Urinary bladder (tissue), 4 donors: ENCODE measurements at places on chromosomes 1 and 21.

GRCh38 chr1:53625766-53626520 lies 113.0 kb downstream of the GLIS1 start:
- DNase-seq, result no peak

GRCh38 chr1:14160781-14161180 lies 437.7 kb upstream of the KAZN start:
- DNase-seq, result no peak

GRCh38 chr21:14825514-14825974 lies 239.3 kb downstream of the NRIP1 start:
- DNase-seq, result no peak

DNA sequence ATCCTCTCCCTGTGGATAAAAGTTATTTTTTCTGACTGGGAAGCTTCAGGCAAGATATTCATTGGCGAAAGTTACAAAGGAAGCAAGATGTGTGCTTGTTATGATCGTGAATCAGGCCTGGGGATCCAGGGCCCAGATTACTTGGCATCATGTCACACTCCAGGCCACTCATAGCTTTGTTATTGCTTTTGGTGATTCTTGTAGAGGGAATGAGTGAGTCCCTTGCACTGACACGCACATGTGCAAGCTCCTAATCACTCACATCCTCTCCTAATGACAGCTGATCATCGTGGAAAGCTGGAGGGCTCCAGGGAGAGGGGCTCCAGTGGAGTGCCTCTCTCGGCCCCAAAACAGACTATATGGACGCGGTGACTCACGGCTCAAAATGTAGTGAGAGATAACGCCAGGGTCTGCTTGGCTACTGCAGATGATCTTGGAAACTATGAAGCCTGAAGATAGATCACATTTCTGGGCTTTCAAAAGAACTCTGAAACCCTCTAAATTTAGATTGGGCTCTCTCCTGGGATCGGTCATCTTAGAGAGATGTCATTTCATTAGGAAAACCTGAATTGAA lies 481.1 kb upstream of the USP24 start:
- no peak for DNase-seq

DNA sequence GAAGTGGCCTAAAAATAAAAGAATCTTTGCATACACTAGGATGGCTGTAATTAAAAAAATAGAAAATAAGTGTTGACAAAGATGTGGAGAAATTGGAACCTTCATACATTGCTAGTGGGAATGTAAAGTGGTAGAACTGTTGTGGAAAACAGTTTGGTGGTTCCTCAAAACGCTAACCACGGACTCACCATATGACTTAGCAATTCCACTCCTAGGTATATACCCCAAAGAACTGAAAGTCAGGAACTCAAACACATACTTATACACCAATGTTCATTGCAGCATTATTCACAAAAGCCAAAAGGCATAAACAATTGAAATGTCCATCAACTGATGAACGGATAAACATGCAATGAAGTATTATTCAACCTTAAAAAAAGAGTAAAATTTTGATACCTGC lies 10.8 kb upstream of the HMGCL start:
- no peak for DNase-seq

DNA sequence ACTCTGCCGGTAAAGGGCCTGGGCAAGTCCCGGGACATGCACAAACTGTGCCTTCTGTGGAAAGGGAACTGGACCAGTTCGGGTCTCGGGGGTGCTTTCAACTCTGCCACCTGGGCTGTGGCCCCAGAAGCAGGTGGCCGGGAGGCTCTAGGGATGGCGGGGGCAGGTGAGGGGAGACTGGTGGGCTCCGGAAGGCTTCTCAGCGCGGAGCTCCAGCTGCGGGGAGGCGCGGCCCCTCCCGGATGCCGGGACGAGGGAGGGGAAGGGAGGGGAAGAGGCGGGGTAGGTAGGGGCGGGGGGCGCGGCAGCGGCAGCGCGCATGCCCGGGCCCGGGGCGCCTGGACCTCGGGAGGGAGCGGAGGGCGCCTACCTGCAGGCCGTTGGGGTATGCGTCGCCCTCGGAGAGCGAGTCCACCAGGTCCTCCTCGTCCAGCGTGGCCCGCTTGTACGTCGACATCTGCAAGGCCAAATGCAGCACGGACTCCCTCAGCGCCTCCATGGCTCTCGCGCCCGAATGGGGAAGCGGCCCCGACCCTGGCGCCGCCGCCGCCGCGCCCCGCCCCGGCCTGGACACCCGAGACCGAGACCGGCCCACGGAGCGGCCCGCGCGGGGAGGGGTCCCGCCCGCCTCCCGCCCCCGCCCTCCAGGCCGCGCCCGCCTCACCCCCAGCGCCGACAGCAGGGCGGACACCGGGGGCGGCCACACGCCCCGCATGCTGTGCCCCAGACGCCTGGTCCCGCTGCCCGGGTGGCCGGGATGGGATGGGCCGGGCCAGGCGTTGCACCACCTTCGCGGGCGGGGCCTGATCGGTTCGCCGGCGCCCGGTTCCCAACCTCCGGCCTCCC lies at the start of gene ECE1:
Gene ECE1, minus strand, starts transcription at position 764 of the 846 bp plus-strand sequence. Its CDS starts 49 bp downstream, at position 715.
- no peak for DNase-seq

GRCh38 chr1:57204091-57204490 lies 219.8 kb downstream of the DAB1 start:
- no peak for DNase-seq

GRCh38 chr1:3188150-3188971 lies 119.4 kb downstream of the PRDM16 start:
- DNase-seq, result no peak

DNA sequence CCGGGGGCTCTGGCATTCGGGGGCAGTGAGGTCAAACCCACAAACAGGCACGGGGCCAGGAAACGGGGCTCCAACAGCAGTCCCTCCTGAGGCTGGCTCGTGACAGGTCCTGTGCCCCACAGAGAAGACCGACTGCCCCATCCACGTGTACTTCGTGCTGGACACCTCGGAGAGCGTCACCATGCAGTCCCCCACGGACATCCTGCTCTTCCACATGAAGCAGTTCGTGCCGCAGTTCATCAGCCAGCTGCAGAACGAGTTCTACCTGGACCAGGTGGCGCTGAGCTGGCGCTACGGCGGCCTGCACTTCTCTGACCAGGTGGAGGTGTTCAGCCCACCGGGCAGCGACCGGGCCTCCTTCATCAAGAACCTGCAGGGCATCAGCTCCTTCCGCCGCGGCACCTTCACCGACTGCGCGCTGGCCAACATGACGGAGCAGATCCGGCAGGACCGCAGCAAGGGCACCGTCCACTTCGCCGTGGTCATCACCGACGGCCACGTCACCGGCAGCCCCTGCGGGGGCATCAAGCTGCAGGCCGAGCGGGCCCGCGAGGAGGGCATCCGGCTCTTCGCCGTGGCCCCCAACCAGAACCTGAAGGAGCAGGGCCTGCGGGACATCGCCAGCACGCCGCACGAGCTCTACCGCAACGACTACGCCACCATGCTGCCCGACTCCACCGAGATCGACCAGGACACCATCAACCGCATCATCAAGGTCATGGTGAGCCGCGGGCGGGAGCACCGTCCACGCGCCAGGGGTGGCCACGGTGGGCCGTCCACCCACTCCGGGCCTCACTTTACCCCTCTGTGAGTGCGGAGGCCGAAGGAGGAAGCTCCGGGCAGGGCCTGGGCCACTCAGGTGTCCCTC lies 14.2 kb downstream of the COL6A2 start:
- no peak for DNase-seq

DNA sequence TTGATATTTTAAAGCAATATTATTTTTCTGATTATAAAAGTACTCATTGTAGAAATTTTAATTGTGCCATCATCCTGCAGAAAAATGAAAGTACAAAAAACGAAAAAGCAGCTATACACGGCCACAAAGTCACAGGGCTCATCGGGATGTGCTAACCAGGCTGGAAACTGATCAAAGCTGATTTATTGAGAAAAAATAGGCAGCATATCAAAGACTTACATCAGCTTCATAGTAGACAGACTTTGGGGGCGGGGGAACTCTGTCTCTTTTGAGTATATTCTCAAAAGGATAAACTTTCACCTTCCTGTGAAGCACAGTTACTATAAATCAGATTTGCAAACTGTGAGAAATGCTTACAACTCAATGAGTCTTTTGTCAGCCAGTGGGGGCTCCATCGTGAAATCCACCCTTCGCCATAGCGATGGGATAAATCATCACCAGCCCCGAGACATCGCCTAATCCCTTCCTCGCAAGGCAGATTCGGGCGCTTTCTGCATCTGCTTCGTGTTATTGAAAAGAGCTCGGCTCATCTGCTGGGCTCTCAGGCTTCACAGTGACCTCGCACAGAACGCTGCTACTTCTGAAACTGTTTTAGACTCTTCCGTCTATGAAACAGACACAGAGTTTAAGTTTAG lies 69.2 kb upstream of the ERG start:
- no peak for DNase-seq

DNA sequence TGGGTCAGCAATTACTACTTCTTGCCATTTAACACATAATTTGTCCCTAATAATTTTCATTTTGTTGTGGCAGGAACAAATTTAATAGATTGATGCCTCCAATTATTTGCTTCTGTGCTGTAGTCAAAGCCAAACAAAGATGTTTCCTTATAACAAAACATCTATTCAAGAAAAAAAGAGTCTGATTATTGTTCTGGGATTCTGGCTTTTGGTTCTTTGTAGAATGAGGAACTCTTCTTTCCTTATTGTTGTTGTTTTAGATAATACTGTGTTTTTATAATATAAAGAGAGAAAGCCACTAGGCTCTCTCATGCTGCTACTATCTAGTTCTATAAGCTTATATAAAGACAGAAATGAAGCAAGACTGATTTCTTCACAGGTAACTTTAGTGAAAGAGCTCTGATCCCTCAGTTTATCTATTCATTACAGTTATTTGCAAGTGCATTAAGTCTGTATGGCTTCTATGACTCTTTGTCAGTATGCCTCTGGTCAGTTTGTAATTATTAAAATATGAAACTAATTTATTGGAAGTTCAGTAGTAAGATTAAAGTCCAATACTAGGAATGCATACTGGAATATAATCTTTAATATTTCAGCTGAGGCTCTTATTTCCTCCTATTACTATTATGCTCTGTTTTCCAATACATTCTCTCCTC lies 37.4 kb downstream of the PRKACB start:
- no peak for DNase-seq

GRCh38 chr1:199245946-199246345 lies 607.1 kb downstream of the PTPRC start:
- no peak for DNase-seq

- no peak for DNase-seq
Observed at GRCh38 chr1:116754198-116754977, at the start of gene CD2. Gene CD2 (plus strand): TSS chr1:116754430. CDS start chr1:116754493, 63 bp downstream.

DNA sequence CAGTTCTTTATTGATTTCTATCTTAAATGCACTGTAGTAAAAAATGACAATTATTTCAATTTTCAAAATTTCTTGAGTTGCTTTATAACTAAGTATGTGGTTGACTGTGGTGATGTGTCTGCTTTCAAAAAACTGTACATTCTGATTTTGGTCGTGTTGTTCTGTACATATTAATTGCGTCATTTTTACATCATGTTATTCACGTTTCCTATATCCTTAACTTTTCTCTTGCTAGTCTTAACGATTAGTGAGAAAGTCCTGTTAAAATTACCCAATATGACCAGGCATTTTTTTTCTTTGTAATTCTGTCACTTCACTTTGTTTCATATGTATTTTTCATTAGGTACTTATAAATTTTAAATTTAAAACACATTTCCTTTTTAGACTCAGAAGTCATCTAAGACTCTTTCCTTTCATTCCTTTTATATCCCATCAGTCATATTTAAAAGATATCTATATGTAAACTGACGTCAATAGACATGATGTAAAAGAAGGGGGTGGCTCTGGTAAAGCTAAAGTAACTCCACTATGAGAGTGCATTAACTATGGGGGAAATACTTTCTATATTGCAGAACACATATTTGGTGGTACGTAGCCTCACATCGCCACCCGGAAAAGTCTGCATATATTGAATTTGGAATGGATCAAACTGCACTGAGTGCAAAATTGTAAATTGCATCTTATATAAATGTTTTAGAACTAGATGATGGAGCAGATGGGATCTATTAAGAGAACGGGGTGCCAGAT lies 1.1 kb upstream of the COA6 start:
- no peak for DNase-seq

DNA sequence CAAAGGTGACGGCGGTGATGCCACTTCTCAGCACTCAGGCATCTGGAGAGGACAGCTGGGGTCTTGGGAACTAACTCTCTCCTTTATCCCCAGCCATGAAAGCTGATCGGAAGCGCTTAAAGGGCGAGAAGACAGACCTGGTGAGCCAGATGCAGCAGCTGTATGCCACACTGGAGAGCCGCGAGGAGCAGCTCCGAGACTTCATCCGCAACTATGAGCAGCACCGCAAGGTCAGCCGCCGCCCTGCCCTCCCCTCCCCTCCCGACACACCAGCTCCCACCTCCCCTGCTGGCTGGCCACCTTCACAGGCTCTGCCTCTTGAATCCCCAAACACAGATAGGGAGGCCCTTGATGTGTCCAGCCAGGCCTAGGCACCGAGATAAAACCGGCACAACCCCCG lies 118.9 kb upstream of the TMEM51 start:
- no peak for DNase-seq

- DNase-seq, result no peak
Observed at GRCh38 chr1:92359986-92360385, 61.1 kb downstream of the RPAP2 start.

- DNase-seq, result no peak
Observed at GRCh38 chr1:234748713-234749112, 138.7 kb upstream of the IRF2BP2 start.

- DNase-seq, result no peak
Observed at GRCh38 chr1:5998906-5999301, 6.7 kb upstream of the NPHP4 start.

DNA sequence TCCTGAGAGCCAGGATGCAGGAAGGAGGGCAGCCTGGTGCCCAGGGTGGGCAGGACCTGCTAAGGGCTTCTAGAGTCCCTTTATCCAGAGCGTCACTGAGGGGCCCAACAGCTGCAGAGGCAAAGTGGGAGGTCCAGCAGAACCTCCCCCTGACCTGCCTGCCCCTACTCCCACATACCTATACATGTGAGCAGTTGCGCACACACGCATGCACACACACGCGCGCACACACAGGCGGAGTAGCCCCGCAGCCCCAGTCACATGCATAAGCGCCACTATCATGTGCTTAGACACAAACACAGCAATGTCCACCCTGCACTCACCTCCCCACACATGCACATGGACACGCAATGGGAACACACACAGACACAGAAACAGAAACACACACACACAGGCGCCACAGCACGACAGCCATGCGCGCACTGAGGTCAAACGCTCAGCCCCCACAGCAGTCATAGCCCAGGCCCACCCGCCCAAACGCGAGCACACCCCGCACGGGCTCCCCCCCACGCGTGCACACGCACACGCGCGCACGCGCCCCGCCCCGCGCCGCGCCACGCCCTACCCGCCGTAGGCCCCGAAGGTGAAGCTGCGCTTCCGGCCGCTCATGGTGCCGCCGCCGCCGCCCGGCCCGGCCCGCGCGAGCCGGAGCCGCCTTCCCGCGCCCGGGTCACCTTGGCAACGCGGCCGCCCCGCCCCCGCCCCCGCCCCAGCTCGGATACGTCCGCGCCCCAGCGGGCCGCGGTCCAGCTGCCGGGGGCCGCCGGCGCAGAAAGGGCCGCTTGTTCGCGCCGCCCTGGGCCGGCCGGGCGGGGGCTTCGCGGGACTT lies 17.7 kb downstream of the RAP1GAP start:
- no peak for DNase-seq

DNA sequence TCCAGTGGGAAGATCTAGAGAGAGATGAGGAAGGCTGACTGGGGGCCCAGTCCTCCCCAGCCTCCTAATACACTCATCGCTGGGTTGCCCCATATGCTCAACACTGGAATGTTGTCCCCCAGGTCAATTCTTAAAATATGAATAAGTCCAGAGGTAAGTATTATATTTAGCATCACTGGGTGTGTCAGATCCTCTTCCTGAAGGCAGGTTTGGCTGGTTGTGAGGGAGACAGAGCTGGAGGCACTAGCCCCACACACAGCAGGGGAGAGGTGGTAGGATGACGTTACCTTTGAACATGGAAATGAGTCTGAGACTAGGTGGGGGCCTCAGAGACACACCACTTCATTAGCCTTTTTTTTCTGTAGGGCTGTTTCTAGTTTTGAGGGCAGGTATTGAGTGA lies 42.6 kb downstream of the SLC44A3 start:
- DNase-seq, result no peak
